Hematopoietic multipotent progenitor cell treated with erythropoietin and hydrocortisone succinate and interleukin-3 and kit ligand, for 8 days (in vitro differentiated cells): ENCODE measurements at places on chromosomes 2 and 18.
A peak's percentile ranks its signal among the peaks of the same experiment; 100 is the strongest.

- DNase-seq, result no peak
These were observed 334.6 kb upstream of the MGAT5 start for GRCh38 chr2:133919285-133919684.

- no peak for DNase-seq
These were observed 4.0 kb upstream of the SLC35F5 start for GRCh38 chr2:113760400-113760799.

DNA sequence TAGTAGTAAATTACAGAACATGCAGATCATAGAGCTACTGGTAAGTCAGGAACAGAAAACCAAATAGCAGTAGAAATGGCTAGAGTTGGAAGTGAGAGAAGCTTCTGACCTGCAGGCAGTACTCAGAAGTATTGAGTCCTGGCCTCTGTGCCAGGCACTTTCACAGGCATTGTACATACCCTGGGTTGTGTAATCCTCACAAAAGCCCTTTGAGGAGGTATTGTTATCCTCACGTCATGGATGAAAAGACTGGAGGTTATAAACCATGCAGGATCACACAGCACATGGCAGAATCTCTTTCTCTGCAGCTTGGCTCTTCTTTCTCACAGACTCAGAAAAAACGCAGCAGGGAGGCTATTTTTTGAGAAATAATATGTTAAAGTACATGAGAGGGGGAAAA lies 789.3 kb upstream of the FAM98A start:
- DNase-seq, result no peak

DNA sequence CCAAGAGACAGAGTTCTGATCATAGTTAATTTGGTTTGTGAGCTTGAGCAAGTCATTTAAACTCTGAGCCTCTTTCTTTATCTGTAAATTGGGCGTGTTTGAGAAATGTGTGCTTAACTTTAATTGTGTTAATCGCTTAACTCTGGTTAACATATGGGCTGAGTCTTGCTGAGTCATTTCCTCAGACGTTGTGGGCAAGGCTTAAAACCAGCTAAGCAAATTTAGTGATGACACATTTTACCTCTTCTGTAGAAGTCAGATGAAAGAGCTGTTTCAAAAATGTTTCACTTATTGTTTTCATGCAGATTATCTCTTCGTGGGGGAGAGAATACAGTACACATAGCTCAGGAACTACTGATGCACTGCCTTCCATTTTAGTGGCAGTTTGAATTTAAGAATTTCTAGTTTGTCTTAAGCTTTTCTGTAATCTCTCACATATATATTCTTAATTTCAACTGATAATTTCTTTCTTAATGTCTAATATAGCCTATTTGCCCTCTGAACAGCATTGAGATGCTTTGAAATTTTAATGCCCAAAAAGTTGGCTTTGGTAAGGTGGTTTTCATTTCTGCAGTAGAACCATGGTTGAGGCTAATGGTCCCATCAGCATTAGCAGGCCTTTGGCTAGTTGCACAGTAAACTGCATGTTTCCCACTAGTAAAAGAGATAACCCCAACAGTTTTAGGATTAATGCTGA lies 34.9 kb downstream of the RAB10 start:
- peak; percentile 99 for DNase-seq

GRCh38 chr2:216069028-216069427 lies 12.6 kb downstream of the PECR start:
- no peak for DNase-seq
